ENCODE measurements at places on chromosomes 7 and 10.

DNA sequence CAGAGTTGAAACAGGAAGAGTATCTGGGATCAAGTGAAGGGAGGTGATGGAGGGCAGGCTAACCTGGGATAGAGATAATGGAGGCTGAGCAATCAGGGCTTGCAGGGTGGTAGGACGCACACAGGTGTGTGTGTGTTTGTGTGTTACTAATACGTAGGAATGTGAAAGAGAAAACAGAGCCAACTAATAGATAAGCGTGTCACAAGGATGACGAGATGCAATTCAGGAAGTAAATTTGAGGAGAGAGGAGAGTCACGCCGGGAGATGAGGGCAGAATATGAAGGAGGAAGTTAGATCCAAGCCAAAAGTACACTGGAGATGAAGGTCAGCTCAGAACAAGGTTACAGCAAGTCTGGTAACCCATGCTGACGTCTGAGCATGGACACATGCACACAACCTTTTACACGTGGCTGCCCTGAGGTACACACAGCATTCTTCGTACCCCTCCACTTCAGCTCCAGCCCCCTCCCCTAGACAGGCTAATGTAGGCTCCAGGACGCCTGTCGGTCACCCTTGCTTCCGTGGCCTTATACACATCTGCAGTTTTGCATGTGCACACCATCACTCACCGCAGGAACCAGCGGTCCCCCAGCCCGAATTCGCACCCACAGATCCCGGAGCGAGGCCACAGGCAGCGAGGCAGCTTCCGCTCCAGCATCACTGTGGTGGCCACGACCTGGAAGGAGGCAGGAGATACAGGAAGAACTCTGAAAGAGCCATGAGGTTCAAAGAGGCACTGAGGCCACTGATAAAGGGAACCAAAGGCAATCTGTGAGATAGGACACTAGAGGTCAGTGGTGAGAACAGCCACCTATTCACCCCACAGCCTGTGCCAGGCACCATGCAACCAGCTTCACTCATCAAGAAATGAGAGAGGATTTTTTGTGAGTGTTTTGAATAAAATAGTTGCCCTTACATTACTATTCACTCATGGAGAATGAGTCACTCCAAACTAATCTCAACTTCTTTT is 23.7 kb upstream of the TRPV6 start:
- peak; percentile 56 for DNase-seq

DNA sequence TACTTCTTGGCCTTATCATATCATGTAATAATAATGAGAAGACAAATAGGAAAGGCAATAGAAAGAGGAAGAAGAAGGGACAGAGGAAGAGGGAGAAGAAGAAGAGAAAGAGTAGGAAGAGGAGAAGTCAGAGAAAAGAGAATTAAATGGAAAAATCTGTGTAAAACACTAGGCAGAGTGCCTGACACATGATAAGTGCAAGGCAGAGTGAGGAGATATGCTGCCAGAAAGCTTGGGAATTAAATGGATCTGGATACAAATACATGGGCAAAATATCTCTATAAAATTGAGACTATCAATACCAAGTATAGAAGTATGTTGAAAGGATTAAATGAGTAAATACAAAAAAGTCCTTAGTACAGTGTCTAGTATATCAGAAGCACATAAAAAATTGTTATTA is 124.8 kb downstream of the CACNA2D1 start:
- no peak for DNase-seq

GRCh38 chr10:58412502-58412961 is 27.3 kb downstream of the TFAM start:
- DNase-seq: no peak

GRCh38 chr7:113664867-113665266 is 253.9 kb downstream of the PPP1R3A start:
- no peak for DNase-seq

- DNase-seq: no peak
Measured at GRCh38 chr10:48507933-48508790, 96.7 kb downstream of the ARHGAP22 start.

GRCh38 chr7:24756545-24757352 is 515 bp downstream of the GSDME start:
- peak; percentile 23 for DNase-seq

DNA sequence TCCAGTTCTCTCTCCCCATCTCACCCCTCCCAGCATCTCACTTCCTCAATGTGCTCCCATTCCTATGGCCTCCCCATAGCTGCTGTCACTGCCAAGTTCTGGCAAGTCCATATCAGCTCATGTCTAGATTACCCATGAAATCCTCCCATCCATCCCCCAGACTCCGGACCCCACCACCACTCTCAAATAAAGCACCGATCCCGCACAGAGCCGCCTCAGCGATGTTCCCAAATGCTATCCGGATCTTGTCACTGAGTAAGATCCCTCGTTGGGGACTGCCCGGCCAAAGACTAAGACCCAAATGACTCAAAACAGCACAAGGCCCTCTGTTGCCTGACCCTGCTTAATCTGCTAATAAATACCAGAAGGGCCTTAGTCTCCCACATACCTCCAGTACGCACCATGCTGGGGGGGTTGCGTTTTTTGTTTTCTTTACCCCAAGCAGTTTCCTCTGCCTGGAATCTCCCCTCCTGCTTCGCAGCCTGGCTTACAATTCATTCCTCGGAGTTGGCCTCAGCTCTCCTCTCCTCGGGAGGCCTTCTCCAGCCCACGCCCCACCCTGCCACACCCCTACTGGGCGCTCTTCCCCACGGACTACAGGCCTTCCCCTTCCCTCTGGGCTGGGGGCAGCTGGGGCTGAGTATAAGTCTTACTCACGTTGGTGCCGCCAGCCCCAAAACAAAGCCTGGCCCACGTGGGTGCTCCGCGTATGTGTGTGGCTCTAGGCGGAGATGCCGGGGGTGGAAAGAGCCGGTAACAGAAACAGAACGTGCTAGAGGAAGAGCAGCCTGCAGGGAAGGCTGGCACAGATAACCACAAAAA is 1.8 kb upstream of the DUSP5 start:
- peak; percentile 72 for DNase-seq

DNA sequence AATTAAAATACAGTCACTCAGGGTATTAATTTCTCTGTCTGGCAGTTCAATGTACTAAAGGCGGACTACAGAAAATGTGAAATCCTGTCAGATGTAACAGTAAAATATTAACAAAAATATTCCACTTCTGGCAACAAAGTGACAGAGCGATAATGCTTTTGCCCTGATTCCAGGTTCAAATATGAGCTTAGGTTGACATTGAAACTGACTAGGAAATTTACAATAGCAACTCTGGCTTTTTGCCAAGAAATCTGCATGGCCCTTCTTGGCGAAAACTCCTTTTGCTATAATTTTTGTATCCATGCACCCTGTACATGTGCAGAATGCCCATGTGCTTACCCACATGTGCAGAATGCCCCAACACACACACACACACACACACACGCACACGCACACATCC is 552.2 kb downstream of the MDFIC start:
- no peak for DNase-seq

GRCh38 chr7:144410441-144410840 is 6.9 kb upstream of the NOBOX start:
- no peak for DNase-seq

GRCh38 chr7:123624527-123625183 is 23.0 kb downstream of the ASB15 start:
- peak; percentile 47 for DNase-seq

DNA sequence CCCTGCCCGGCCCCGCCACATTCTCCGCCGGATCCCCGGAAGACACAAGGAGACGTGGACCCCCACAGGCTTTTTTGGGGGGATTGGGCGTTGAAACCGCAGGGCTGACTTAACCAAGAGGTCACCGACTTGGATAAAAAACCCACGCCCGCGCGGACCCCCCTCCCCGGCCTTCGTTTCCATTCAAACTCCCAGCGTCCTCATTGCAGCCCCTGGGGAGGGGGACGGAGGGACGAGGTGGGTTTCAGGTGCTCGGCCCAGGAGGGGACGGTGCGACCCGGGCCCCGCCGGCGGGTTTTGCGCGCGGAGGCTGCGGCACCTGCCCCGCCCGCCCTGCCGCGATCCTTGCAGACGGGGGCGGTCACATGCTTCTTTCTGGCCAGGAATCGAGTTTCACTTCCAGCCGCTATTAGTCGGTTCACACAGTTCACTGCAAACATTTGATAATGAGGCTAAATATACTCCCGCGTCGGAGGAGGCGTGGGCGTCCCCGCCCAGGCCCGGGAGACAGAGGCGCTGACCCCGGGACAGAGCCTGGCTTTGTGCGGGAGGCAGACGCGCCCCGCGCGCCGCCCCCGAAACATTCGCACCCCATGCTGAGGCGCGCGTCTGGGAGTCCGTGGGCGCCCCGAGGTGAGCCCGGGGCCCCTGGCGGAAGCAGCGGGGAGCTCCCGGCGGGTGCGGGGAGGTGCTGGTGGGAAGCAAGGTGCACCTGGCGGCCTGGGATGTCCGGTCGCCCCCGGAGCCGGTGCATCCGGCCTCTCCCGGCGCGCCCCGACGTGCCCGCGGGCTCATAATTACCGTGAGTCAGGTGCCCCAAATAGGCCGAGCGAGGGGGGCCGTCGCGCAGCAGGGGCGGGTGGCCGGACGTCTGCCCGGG is 2.7 kb upstream of the PDGFA start:
- peak; percentile 46 for DNase-seq

DNA sequence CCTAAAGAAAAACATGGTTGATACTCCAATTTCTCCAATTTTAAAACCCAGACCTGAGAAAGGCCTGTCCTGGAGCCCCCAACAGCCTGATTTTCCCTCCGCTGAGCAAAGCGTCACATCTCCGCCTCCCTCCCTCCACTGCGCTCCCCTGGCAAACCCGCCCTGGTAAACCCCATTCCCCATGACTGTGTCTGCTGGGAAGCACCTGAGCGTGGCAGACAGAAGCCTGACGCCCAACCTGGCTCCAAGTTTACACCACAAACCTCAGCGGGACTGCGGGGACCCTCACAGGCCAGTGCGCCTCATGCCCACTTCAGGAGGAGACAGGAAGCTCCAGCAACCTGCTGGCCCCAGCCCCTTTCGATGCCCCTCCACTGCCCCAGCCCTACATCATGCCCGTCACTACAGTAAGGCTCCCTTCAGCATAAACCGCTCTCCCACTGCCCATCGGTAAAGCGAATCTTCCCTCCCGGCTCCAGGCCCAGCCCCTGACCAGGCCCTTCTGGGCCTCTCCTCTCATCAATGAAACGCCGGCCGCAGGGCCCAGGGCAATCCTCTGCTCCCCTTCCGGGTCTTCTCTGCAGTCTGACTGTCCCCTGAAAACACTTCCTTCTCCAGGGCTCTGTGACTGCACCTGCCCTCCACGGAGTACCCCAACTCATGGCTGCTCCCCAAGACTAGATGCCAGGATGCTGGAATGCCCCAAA is 233.3 kb downstream of the MAD1L1 start:
- no peak for DNase-seq

DNA sequence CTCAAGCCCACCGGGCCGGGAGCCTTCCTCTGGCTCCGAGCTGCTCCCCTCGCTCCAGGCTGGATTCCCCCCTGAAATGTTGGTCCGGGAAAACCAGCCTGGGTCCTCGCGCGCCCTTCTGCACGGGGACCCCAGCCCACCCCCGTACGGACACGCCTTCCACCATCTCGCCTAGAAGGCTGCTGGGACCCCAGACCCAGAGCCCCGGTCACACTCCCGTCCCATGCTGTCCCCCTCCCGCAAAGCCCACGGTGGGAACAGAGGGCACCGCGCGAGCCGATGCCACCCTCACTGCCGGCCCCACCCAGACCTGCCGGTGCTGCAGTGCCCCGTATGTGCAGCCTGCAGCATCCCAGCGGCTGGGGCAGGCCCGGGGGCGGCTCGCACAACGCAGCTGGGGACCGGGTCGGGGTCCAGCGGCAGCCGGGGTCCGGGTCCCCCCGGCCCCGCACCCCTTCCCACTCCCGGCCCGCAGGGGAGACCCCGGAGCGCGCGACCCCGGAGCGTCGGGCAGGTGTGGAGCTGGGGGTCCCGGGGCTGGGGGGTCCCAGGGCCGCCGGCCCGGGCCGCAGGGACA is 871 bp downstream of the SPOCK2 start:
- no peak for DNase-seq

GRCh38 chr7:128108641-128109423 is 77.6 kb upstream of the LRRC4 start:
- peak; percentile 86 for DNase-seq

DNA sequence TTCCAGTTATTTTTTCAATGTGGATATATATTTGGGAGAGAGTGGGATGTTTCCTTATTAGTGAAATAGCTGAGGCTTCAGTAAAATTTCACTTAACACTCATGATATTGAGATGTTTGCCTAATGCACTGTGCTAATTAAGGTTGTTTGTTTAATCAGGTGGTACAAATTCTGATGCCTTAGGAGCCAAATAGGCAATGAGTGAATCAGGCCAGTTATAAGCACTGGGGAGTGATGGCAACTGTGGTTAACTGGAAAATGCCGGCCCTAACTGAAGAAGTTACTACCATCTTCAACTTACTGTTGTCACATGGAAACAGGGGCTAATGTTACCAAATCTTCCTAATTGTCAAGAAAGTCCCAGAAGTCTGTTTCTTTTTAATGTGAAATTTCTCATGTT is 32.0 kb downstream of the VCL start:
- DNase-seq: no peak

- DNase-seq: no peak
Measured at GRCh38 chr10:7895699-7896090, 77.4 kb downstream of the TAF3 start.

GRCh38 chr10:76401006-76401405 is 969.6 kb downstream of the LRMDA start:
- DNase-seq: no peak

DNA sequence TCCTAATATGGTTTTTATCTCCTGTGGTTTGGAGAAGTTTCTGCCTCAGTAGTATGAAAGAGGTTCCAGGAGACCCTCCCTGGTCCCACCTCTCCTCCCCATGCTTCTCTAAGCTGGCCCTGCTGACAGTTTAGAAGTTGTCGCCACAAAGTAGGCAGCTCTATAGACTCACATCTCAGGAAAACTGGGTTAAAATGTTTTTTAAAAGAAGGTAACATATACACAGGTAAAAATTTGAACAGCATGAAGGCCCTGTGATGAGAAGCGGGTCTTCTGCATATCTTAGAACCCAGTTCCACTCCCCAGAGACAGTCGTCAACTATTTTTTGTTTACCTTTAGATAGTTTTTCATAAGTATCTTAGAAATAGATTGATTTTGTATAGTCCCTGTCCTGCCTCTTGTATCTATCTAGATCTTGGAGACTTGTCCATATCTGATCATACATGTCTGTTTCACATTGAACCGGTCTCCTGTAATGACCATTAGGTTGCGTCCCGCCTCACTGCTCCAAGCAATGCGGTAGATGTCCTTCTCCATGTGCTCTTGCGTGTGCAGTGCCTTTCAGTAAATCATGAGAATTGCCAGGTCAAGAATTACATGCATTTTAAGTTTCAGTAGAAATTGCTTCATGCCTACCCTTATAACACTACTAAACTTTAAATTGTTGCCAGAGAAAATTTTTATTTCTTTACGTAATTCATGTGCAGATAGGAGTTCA is 2.2 kb downstream of the DUSP5 start:
- DNase-seq: no peak

Measured in CD14-positive monocyte (primary cell).